ENCODE measurements at places on chromosomes 5 and 9. TPM values are rescaled to one million over a fixed set of nuclear protein-coding genes. Genes with fewer than 3 reads are reported as not detected.
A peak's percentile ranks its signal among the peaks of the same experiment; 100 is the strongest.

GRCh38 chr9:115010874-115011273, 80.5 kb upstream of the TNFSF8 start:
- no peak for DNase-seq
- H3K27me3 ChIP-seq: no peaks in the 10 kb centered on the region
- no peak overlapping the region for H3K4me3 ChIP-seq
- peaks cover 16% of the 10 kb centered on the region for H3K4me1 ChIP-seq
- H3K27ac ChIP-seq: no peak overlapping the region

- peak overlapping the region; percentile 91 for H3K4me3 ChIP-seq
- no peaks in the 10 kb centered on the region for H3K27me3 ChIP-seq
- peaks cover 48% of the 10 kb centered on the region for H3K4me1 ChIP-seq
- DNase-seq: peak; percentile 53
Observed at GRCh38 chr9:121201045-121201737, 478 bp downstream of the RAB14 start.

GRCh38 chr5:122259995-122260394, 52.0 kb upstream of the SNCAIP start:
- H3K36me3 ChIP-seq: peaks cover 25% of the 10 kb centered on the region
- H3K27me3 ChIP-seq: no peaks in the 10 kb centered on the region
- DNase-seq: no peak

- peak; percentile 76 for DNase-seq
- peak within 1 kb of the TSS; percentile 68 for H3K4me3 ChIP-seq
- peaks cover 34% of the 10 kb centered on the region for H3K27me3 ChIP-seq
- peaks cover 26% of the 10 kb centered on the region for H3K4me1 ChIP-seq
- H3K27ac ChIP-seq: peak within 1 kb of the TSS; percentile 22
Observed at GRCh38 chr5:147509710-147510651, at the start of gene DPYSL3. DPYSL3 (minus strand) TSS chr5:147510068; CDS start chr5:147509858, 210 bp downstream.

The ADAMTS19 gene
- 12.8 TPM for total RNA-seq

The COL15A1 gene
- 51.0 TPM for total RNA-seq
